NCI-H510A treated with DMSO at 0.1 percent for 48 hours (cell line): ENCODE measurements at places on chromosomes 1 and 21.
A peak's percentile ranks its signal among the peaks of the same experiment; 100 is the strongest.

GRCh38 chr1:242544071-242544470 lies 19.6 kb upstream of the PLD5 start:
- DNase-seq, result no peak

- no peak for DNase-seq
Observed at GRCh38 chr1:163094182-163094581, 25.0 kb downstream of the RGS4 start.

DNA sequence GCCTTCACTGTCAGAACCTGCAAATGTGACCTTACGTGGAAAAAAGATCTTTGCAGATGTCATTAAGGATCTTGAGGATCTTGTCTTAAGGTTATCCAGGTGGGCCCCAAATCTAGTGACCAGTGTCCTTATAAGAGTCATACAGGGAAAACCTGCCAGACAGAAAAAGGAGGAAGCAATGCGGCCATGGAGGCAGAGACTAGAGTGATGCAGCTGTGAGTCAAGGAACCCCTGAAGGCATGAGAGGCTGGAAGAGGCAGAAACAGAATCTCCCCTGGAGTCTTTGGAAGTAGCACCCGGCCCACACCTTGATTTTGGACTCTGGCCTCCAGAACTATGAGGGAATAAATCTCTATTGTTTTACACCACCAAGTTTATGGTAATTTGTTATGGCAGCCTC lies 36.5 kb upstream of the DNASE2B start:
- no peak for DNase-seq

GRCh38 chr1:237033804-237034203 lies 8.2 kb upstream of the RYR2 start:
- no peak for DNase-seq

- DNase-seq, result no peak
Observed at GRCh38 chr1:15626269-15626950, 9.2 kb downstream of the DDI2 start.

DNA sequence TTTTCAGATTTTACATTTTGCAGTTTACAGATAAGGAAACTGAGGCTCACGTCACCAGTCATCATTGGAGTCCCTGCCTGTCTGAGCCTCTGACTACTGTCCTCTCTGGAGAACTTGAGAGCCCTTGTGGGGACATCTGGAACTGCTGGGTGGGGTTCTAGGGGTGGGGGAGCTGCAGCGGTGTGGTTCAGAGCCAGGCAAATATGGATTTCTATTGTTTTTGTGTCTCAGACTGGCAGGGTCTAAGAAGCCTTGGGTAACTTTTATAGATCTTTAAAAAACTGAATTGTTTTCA lies 46.9 kb downstream of the IER5 start:
- DNase-seq, result peak; percentile 21

DNA sequence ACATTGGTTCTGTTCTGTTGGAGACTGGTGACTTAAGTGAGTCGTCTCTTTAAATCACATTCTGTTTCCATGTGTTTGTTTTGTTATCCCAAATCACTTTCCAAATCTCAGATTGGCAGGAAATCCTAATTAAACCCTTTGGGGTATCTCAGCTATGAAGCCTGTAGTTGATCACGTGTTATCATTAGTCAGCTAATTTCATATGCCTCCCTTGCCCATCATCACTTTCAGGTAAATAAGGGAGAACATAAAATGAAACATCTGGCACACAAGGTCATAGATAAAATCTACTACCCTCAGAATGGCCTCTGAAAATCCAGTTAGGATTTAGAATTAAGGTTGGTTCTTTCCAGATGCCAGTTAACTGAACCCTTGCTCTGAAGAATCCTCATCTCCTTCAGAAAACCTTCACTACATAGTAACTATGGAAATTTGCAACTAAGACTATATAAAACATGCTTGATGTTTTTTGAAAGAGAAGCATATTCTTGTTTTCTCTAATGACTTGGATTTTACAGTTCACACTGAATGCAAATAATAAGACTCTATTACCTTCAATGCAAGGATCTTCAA lies 401.5 kb downstream of the DSCAM start:
- no peak for DNase-seq

DNA sequence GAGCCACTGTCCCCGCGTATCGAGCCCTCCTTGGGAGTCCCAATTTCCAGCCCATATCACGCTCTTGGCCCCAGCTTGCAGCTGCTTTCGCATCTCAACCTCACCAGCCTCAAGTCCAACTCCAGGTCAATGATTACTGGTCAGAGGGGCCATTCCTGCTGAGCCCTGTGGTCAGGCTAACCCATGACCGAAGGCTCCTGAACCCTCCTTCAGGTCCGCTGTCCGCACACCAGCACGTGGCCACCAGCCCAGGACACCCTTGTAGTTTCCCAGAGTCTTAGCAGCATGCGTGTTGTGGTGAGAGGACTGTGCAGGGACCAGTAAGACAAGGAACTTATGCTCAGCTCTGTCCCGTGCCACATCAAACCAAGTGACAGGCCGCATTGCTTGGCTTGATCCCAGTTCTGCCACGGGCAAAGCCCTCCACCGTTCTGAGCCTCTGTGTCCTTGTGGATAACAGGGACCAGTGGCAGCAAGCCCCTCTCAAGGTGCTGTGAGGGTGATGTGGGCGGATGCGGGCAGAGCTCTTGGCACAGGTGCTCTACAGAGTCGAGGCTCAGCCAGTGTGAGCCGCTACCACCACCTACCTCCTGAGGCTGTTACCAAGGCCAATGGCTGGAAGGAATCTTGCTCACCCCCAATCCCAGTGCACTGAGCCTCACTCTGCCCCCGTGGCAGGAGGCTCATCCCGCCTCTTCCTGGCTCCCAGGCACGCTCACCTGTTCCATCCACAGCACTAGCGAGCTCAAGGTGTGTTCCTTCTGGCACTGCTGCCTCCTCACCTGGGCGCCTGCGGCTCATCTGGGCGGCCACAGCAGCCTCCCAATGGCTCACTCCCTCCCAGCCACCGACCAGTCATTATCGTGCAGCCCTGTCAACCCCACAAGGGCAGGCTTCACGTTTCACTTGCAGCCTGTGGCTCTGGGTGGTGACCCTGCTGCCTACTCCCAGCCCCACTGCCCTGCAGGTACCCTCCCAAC lies 20.4 kb downstream of the KRTAP10-1 start:
- no peak for DNase-seq

DNA sequence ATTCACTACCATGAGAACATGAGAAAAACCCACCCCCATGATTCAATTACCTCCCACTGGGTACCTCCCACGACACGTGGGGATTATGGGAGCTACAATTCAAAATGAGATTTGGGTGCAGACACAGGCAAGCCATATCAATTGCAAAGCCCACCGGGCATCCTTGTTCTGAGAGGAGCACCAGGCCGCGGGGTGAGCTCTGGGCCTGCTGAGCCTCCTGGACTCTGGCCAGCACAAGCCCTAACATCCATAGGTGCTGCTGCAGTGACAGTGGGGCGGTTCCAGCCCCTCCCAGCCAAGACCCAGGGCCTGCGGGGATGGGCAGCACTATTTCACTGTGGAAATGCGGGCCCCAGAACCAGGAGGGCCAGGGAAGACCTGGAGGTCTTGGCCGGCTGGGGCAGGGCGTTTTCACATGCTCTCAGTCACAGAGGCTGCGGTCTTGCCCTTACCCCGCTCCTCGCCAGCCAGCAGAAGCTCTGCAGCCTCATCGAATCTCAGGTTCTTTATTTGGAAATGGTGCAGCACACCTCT lies 103.8 kb downstream of the PCBP3 start:
- no peak for DNase-seq

- DNase-seq, result no peak
Observed at GRCh38 chr1:5369223-5369622, 623.0 kb downstream of the NPHP4 start.

DNA sequence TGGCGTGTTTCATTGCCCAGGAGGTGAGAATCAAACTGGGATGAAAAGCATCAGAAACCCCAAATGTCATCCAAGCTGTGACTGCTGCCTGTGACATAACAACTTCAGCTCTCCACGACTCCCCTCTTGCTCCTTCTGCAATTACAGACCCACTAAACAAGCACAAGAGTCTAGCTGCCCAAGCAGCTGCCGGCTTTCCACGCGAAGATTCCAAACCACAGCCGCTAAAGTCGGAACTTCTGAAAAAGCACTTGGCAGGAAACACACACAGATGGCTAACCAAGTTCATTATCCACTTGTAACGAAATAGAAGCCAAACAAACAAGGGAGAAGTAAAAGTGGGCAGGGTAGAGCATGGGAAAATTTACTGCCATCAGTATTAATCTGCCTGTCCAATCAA lies 198.1 kb downstream of the SLC35F3 start:
- peak; percentile 37 for DNase-seq

GRCh38 chr1:94790246-94790645 lies 29.9 kb upstream of the SLC44A3 start:
- DNase-seq, result no peak

GRCh38 chr1:89381618-89382017 lies 17.8 kb downstream of the GBP6 start:
- no peak for DNase-seq

DNA sequence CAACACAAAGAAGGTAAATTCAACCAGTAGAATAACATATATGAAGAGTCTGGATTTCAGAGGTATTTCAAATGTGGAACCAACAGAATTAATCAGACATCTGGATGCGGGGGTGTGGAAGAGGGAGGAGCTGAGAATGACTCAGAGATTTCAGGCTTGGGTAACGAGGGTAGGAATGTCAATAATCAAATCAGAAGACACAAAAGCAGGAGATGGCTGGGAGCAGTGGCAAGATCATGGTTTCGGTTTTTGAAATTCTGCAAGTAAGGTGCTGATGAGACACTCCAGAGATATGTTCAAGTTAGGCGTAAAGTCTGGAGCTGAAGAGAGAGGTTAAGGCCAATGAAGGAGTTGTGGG lies 64.0 kb downstream of the PLPPR5 start:
- no peak for DNase-seq

DNA sequence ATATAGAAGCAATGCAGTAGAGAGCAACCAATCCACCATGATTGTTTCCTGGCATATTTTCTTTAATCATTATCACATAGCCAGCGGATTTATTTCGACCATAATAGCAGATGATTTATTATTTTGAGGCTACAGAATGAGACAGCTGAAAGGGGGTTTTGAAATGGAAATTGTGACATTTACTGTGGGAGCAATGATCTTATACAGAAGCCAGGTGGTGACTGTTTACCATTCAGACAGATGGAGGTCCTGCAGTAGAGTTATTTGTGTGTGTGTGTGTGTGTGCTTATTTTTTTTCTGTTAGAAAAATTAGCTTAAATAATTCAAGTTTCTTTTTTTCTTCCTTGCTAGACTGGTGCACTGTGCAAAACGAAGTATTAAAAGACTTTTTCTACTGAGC lies 1784.5 kb downstream of the MRPL39 start:
- no peak for DNase-seq

GRCh38 chr1:184366997-184367396 lies 19.8 kb upstream of the C1orf21 start:
- DNase-seq, result no peak

GRCh38 chr1:15277447-15277838 lies 30.4 kb downstream of the FHAD1 start:
- DNase-seq, result no peak

DNA sequence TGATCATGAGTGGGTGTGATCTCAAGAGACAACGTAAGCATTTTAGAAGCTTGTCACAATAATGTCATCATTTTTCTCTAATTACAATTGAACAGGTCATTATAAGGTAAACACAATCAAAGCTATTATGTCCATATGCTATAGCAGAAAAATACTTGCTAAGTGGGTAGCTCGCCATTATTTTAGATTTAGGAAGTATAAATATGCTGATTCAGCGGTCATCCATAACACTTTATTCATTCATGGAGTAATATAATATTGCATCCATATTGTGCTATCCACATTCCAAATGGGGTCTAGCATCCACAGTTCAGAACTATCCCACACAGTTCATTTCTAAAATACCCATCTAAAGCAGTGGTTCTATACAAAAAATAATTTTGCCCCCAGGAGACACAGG lies 8.4 kb downstream of the KRTAP15-1 start:
- no peak for DNase-seq

DNA sequence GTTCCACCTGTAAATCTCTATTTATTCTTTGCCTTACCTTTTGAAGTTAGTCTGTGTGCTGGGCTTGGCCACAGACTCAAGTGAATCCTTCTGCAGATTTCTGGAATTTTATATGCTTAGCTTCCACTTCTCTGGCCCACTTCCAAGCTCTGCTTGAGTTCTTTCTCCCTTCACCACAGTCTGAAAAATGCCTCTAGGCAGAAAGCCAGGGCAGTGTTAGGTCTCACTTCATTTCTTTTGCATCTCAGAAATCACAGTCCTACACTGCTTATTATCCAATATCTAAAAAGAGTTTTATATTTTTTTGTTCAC lies 48.9 kb downstream of the INKA2 start:
- no peak for DNase-seq
